Hippocampal formation (tissue), 2 donors: ENCODE measurements at places on chromosomes 3 and 15.

DNA sequence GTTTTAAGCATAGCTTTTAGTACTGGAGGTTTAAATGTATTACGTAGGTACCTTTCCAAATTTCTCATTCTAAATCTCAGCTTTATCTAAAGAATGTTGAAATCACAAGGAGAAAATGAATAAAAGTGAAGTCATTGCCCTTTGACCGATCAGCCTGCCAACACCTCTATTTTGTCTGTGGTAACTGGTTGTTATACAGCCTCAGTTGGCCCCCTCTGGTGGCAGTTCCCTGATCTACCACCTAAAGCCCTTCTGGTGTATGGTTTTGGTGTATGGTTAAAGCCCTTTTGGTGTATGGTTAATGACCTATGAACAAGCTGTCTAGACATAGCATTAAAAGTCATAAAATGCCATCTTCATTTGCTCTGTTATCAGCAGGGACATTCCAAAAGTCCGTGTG lies 378.2 kb upstream of the AZI2 start:
- DNase-seq: no peak

DNA sequence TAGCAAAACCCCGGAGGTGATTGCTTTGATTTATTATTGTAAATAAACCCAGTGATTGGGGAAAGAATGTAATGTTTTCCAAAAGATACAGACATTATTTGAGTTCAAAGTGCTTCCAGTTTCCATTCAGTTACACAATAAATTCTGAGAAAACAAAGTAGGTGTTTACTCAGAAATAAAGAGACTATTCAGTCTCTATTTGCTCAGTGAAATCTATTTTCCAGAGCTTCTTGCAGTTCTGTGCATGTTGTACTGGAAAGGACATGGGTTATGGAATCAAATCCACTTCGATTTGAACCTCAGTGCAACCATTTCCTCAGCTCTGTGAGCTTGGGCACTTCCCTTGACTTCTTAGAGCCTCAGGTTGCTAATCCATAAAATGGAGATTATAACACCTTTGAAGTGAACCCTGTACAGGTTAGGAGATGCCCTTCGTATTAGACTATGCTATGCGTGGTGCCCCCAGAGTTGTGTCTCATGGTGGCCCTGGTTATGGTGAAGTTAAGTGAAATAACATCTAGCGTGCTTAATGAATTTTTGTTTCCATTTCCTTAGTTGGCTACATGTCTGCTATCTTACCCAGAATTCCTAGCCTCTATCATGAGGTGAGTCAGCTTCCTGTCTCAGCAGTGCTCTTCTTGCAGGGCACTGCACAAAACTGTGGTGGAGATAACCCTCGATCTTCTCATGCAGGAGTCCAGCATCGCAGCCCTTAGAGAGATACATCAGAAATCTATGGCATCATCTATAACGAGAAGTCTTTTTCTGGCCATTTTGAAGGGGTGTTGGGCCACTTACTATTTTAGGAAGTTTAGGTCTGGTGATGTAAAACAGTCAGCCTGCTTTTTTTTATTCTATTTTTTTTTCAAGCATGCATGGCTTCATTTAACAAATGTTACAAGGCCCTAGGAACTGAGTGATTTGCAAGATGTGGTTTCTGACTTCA lies 97.7 kb downstream of the RPL39L start:
- DNase-seq: no peak

DNA sequence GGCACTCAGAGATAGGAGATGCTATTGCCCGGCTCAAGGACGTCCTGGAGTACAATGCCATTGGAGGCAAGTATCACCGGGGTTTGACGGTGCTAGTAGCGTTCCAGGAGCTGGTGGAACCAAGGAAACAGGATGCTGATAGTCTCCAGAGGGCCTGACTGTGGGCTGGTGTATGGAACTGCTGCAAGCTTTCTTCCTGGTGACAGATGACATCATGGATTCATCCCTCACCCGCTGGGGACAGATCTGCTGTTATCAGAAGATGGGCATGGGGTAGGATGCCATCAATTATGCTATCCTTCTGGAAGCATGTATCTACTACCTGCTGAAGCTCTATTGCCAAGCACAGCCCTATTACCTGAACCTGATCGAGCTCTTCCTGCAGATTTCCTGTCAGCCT lies 26.4 kb downstream of the BCL2A1 start:
- no peak for DNase-seq

GRCh38 chr15:34802371-34802770 lies 7.0 kb upstream of the ACTC1 start:
- no peak for DNase-seq

DNA sequence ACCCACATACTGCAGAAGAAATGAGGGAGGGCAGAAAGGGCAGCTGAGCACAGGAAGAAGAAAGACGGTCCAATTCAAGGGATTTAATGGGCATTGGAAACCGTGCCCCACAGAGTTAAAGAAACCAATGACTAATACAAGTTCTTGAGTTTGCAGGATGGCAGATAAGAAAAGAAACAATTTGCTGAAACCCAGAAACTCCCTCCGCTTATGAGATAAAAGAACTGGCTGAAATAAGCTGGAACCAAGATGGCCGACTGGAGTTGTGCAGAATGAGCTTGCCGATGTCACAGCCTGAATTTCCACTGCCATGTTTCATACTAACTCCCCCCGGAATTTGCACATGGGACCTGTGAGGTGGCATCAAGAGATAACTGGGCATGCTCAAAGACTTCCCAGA lies 47.1 kb downstream of the SCAP start:
- DNase-seq: no peak

DNA sequence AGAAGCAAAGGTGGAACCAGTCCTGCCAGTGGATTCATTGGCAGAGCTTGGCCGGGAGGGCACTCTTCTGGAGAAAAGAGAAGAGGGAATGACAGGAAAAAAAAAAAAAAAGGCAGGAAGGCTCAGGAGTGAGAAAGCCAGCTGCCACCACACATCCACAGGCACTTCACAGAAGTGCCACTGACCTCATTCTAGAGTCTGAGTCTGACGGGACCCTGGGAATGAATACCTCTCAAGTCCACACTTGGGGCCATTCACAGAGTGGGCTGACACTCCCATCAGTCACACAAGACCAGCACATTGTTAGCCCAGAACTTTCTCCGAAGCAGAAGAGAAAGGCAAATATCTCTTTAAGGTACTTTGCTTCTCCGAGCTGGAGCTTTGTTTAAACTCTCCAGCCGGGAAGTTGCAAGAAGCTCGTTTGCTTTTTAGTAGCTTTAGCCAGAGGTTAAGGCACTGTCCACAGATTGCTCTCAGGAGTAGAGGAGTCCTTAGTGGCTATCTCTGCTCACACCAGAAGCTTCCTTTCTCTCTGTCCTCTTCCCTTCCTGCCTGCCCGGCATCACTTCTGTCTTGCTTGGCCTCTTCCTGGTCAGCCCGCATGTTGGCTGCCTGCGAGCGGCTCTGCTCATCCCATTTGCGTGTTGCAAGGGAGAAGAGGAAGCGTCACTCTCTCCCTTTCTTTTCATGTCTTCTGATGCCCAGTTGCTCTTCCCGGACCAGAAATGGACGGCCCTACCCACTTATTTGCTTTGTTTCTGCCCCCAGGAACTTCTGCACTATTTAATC lies 53.8 kb downstream of the CMTM6 start:
- no peak for DNase-seq

- DNase-seq: no peak
These were observed 208.0 kb downstream of the NR2F2 start for GRCh38 chr15:96538491-96538890.

- DNase-seq: no peak
These were observed 102.9 kb downstream of the ADCY5 start for GRCh38 chr3:123346021-123346420.

- DNase-seq: no peak
These were observed 71.9 kb downstream of the ARNT2 start for GRCh38 chr15:80476036-80476435.

- no peak for DNase-seq
These were observed 72.7 kb downstream of the GSK3B start for GRCh38 chr3:120021523-120021922.

GRCh38 chr3:188824566-188824965 lies 347.2 kb upstream of the TPRG1 start:
- DNase-seq: no peak

DNA sequence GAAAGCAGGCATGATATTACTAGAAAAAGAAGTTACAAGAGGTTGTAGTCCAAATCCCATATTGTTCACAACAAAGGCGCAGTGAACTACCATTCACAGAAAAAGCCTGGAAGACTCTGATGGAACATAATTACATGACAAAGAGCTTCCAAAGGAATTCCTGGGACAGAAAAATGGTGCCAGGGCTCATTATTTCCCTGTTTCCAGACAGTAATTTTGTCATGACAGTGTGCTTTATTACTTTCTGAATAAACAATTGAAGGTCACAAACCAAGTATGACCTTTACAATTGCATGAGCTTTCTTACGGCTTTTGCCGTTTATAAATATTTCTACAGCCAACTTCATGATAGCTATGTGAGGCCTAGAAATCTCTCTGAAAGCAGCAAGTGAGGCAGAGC lies 61.0 kb downstream of the CYFIP1 start:
- no peak for DNase-seq

DNA sequence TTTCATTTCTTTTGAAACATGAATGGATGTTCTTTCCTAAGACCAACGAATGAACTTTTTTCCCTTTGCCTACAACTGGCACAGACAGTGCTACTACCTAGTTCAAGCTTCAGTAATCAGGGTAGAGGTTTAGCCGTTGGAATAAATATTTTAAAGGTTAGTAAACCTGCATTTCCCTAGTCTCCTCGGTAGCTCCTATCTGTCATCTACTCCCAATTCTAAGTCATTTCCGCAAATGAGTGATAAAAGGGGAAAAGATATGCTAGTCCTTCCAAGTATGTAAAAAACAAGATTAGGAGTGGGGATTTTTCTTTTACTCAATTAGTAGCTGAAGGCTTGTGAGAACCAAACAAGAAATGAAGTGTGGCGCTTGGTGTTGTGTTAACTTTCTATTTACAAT lies 15.2 kb downstream of the SLTM start:
- no peak for DNase-seq

DNA sequence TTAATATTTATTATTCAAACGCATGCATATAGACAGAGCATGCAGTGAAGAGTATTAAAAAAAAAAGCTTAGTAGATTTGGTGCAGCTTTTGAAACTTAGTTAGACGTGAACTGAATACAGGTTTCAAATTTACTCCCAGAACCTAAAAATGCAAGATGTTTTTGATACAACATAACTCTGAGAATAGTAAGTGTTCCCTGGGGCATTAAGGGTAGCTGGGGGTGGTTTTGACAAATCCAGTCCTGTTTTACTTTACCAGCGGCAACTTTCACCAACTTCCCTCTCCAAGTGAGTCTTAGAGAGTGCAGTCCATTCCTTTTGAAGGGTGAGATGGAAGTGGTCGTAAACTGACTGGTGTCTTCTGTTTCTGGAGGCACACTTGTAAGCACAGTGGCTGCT lies 11.2 kb downstream of the NCBP2 start:
- DNase-seq: no peak

GRCh38 chr3:157059181-157059580 lies 100.8 kb downstream of the CCNL1 start:
- DNase-seq: no peak

- DNase-seq: no peak
These were observed 7.3 kb downstream of the TMEM158 start for GRCh38 chr3:45218578-45219390.

- DNase-seq: no peak
These were observed 352.2 kb upstream of the SUCLG2 start for GRCh38 chr3:68006646-68007045.

- no peak for DNase-seq
These were observed 214.1 kb downstream of the TNIK start for GRCh38 chr3:171245796-171246765.

- no peak for DNase-seq
These were observed 59.3 kb downstream of the NR1D2 start for GRCh38 chr3:24004171-24004938.

DNA sequence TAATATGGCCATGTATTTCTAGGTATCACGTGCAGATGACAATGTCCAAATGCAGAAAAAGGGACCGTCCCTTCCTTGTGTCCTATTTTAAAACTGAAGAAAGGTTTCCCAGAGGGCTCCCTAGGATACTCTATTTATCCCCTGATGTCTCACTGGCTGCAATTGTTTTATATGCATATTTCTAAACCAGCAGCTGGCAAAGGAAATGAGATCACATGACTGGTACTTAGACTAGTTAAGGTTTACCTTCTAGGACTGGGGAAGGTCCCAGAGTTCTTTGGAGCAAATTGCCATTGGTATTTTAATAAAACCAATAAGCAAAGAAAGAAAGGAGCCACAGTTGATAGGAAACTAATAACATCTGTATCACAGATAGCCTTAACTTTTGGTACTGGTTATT lies 29.5 kb downstream of the GTF2E1 start:
- DNase-seq: no peak

- DNase-seq: no peak
These were observed 21.9 kb downstream of the SLCO2A1 start for GRCh38 chr3:134007819-134008218.

DNA sequence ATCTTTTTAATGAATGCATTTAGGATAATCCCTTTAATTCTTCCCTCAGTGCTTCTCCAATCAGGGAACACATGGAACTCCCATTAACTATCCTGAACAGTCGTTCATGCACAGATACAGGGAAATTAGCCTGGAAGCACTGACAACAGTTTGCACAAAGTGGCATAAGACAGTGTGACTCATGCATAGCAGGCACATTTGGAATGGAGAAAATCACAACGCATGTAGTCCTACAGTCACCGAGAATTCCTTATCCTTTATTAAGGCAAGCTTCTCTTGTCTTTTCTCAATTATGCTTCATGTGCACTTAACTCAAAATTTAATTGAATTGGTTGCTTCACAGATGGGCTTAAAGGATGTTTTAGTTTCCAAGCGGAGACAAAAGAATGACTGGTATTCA lies 155.0 kb upstream of the CRBN start:
- peak; percentile 16 for DNase-seq

GRCh38 chr15:62190274-62190673 lies 25.2 kb upstream of the C2CD4B start:
- DNase-seq: no peak

DNA sequence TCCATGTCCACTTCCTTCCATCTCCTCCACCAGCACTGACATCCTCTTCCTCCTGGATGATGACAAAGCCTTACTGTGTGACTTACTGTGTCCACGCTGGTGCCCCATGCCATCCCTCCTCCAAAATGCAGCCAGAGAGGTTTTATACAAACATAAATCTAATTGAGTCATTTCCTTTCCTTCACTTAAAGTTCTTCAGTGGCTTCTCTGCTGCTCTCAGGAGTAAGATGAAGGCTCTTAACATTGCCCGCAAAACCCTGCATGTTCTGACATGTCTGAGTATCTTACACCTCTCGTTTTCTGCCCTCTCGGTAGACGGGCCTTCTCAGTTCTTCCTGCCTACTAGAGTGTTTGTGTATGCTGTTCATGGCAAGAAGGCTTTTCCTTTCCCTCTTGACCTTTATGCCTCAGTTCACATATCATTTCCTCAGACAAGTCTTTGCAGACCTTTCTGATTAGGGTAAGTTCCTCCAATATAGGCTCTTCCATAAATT lies 175.5 kb downstream of the CFAP20DC start:
- DNase-seq: no peak

GRCh38 chr3:12759097-12759679 lies at the start of gene TMEM40:
TSS of gene TMEM40 (minus strand) at chr3:12759259. CDS start at chr3:12749832, 9,427 bp downstream.
- DNase-seq: no peak
